ENCODE measurements at places on chromosomes 13 and 19.

DNA sequence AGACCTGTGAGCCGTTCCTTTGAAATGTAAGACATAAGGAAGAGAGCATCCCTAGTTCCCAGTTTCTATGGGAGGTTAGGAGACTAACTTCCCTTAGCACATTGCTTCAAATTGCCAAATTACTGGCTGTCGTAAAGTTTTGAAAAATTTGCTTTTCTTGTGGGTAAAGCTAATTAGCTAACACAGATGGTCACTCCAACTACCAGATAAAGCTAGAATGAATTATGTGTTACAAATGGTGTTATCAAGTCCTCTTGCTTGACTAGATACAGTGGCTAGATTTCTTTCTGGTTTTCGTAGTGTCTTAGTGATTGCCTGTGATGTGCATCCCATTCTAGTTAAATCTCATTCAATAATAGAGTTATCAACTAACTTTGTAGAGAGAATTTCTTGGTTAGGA, 416.6 kb upstream of the ATXN8OS start:
- DNase-seq = no peak

- DNase-seq = peak; percentile 77
Measured at GRCh38 chr19:10112895-10113591, 1.6 kb downstream of the P2RY11 start.

GRCh38 chr13:30807392-30807791, 72.0 kb downstream of the ALOX5AP start:
- no peak for DNase-seq

DNA sequence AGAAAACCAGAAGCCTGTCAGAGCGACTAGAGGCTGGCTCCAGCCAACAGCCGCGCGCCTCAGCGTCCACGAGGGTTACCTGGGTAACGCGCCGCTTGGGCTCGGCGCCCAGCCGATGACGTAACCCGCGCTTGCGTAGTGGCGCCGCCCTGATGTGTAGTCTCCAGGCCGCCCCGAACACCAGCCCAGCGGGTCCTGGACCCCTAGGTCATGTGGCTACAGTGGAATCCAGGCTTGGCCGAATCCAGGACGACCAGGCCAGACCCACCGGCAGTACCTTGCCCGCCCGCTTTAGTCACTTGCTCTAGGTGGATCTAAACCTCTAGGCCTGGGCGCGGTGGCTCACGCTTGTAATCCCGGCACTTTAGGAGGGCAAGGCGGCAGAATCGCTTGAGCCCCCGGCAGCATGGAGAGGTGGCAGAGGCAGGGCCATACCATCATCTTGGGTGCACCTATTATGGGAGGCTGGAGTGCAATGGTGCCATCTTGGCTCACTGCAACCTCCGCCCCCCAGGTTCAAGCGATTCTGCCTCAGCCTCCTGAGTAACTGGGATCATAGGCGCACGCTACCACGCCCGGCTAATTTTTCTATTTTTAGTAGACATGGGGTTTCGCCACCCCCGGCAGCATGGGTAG, 7.2 kb upstream of the ZNF606 start:
- peak; percentile 85 for DNase-seq

- DNase-seq = no peak
Measured at GRCh38 chr19:10135551-10136334, 16.0 kb upstream of the EIF3G start.

DNA sequence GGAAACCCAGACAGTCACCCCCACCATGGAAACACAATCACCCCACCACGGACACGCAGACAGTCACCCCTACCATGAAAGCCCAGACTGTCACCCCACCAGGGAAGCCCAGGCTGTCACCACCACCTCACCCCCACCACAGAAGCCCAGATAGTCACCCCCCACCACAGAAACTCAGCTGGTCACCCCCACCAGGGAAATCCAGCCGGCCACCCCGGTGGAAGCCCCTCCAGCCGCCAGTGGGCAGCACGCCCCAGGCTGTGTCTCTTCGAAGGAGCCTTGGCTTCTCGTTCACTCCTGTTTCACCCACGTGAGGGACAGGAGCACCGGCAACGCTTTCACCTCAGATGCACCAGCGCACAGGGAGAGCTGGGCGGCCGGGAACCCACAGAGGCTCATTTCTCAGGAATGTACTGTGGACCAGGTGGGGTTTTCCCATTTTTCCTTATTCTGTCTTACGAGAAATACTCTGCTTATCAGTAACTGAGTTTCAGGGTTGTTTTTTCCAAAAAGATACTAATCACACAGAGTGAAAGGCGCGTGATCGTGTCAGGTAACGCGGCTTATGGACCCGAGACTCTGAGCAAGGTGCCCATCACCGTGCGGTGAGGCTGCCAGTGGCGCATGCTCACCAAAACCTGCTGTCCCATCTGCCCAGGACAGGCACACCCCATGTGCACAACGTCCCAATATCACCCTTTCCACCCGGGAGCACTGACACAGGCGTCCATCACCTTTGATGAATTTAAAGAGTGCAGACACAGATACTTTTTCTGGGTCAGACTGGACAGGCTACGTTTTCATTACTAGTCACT, 28.0 kb downstream of the CARS2 start:
- no peak for DNase-seq

DNA sequence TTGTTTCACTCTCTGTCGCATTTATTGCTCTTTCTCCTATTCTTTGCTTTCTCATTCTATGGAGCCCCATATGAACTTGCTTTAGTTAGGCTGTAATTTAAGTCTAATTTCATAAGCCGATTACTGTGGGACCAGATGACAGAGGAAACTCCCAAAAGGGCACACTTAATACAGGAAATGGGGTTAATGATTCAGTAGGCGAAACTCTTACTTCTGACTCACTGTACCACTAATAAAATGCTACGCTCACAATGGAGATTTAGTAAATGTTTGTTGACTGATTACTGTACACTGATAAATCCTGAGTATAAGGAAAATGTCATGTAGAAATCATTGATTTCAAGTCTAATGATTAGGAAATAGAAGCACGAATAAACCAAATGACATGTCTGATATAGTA, 276.4 kb downstream of the KLF5 start:
- no peak for DNase-seq

- no peak for DNase-seq
Measured at GRCh38 chr19:31969016-31969415, 376.4 kb upstream of the ZNF507 start.

- no peak for DNase-seq
Measured at GRCh38 chr19:37997911-37998344, 90.9 kb downstream of the SIPA1L3 start.

DNA sequence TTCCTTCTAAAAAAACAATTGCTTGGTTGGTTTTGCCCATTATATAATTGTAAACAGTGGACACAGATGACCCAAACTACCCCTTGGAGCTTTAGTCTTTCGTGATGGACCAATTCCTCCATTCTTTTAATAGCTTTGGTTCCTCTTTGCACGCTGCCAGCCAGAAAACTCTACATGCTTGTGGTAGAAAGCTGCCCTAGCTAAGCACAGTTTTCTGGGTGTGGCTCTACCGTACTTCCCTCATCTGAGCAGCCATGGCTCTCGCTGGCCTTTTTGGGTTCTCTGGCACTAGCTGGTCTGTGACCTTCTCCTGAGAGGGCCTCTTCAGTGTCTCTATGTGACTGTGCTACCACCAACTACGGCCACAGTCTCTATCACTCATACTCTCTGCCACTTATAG, 29.9 kb upstream of the CEBPA start:
- DNase-seq = no peak

DNA sequence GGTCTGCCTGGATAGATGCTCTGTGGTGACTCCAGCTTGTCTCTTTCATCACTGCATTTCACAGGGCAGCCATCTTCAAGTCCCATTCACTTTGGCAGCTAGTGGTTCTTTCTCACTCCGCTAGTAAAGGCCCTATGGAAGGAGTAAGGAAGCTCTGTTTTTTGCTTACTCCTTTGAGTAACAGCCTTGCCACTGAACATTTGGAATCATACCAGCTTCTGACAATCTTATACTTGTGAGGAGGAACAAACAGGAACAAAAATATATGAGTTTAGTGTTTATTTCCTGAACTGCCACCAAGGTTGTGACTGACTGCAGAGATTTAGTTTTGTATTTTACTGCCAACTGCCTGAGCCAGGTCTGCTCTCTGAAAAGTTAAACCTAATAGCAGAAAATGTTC, 38.7 kb downstream of the KCTD4 start:
- DNase-seq = no peak

DNA sequence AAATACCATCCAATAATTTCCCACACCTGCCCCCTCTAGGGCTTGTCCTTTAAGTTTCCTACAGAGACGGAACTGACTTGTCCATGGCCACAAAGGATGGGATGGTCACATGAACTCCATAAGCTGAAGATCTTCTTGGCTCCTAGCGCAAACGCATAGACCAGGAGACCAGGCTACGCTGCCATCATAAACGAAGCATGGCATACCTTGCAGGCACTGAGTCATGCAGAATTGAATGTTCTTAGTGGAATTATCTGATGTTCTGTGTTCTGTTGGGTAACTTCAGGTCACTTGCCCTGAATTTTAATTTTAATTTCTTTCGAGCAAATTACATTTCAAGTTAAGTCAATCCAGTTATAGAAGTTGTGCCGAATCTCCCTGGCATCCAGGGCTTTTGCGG, 96.4 kb upstream of the STARD13 start:
- DNase-seq = no peak

DNA sequence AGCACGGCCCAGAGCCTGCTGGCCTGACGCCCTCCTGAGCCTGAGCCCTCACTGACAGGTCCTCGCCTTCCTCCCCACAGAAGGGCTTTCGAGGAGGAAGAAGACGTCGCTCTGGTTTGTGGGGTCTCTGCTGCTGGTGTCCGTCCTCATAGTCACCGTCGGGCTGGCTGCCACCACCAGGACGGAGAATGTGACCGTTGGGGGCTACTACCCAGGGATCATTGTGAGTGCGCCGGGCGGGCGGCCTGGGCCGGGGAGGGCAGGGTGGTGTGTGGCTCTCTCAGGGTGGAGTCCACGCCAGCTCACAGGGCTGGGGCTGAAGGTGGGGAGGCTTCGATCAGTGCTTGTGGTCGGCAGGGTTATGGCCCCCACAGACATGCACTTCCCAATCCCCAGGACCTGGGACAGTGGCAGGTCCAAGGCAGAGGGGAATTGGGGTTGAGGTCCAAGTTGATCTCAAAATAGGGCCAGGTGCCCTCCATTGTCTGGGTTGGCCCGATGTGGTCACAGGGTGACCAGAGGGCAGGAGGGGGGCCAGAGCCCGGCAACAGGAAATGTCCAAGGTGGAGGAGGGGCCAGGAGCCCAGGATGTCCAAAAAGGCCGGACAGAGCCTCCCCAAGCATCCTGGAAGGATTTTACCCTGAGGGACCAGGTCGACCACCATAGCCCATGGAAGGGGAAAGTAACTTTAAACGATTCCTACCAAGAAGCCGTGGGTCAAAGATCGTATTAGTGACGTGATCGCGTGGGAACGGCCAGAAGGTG, 7.2 kb downstream of the TMEM255B start:
- DNase-seq = no peak

DNA sequence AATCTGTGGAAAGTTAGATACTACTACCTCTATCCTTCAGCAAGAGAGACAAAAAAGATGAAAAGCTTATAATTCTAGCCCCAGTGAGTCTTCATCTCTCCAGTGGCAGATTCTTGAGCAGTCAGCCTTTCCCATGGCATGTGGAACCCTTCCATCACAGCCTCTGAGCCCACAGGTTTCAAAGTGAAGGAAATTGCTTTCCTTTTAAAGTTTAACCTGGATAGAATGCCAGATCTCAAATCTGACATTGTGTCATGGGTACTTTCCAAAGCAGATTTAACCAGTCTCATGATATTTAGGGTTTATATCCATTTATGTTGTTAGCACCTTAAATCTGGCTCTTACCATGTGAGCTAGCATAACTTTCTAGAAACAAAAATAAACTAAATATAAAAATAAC, 39.3 kb downstream of the POLR1D start:
- DNase-seq = no peak

GRCh38 chr13:73767747-73768315, 366.4 kb downstream of the KLF12 start:
- peak; percentile 35 for DNase-seq

DNA sequence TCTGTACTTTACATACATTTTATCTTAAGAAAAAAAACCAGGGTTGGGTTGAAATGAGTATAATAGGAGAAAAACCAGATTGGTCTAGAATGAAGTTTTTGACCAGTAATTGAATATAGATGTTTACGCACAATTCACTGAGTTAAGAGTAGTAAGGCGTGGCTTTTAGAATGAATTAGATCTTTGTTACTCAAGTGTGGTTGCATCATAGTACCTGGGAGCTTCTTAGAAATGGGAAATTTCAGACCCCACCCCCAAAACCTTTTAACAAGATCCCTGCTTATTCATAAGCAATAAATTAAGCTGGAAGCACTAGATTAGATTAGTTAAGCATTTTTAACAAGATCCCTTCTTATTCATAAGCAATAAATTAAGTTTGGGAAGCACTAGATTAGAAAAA, 28.7 kb upstream of the LMO7 start:
- no peak for DNase-seq

GRCh38 chr13:36363366-36363863, 17.2 kb upstream of the SPART start:
- DNase-seq = no peak

GRCh38 chr13:106115081-106115480, 420.4 kb downstream of the EFNB2 start:
- DNase-seq = no peak

GRCh38 chr13:49938921-49939320, 2.8 kb upstream of the SPRYD7 start:
- DNase-seq = no peak

- no peak for DNase-seq
Measured at GRCh38 chr19:46189971-46190888, 39.3 kb upstream of the IGFL1 start.

- DNase-seq = no peak
Measured at GRCh38 chr13:26653310-26653709, 95.8 kb downstream of the WASF3 start.

- DNase-seq = no peak
Measured at GRCh38 chr13:109651854-109652253, 134.5 kb downstream of the IRS2 start.

DNA sequence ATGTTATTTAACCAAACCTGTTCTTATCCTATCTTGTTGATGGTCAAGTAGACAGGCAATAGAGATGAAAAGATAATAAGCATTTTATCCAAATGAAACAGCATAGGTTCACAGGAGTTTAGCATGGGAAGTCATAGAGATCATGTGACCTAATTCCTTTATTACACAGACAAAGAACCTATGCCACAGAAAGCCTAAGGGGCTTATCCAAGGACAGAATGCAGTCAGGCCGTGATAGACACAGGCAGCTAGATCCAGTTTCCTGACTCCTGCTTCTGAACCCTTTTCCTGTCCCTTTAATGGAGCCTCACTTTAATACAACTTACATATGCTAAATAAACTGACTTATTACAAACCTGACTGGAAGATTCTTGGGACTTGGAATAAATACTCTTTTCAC, 532.1 kb downstream of the IRS2 start:
- no peak for DNase-seq

- no peak for DNase-seq
Measured at GRCh38 chr13:90445179-90445578, 902.3 kb upstream of the MIR17HG start.
